Stimulated activated CD4-positive, alpha-beta T cell treated with anti-CD3 and anti-CD28 coated beads, Interleukin-1b, Interleukin-23, amount 100 ng/mL, for 24 hours (primary cell): ENCODE measurements at places on chromosomes 2 and 18.

GRCh38 chr2:200319548-200320337 lies 13.2 kb downstream of the SPATS2L start:
- no peak for DNase-seq

GRCh38 chr2:161796192-161796591 lies 172.0 kb downstream of the SLC4A10 start:
- DNase-seq = no peak

DNA sequence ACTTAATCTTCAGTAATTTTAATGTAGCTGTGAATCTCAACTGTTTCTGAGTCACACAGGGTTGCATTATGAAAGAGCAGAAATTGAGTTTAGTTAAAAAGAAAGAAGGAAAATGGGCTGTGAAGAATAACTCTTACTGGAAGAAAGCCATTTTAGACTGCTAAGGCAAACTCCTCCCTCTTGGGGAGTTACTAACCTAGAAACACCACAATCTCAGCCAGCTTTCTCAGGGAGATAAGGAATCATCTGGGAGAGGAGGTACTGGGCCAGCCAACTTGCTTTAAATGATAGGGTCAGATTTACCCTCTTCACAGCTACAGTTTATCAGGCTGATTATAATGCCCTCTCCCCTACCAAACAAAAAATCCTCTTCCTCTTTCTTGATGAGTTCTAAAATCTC lies 119.5 kb downstream of the CCDC148 start:
- DNase-seq = no peak

DNA sequence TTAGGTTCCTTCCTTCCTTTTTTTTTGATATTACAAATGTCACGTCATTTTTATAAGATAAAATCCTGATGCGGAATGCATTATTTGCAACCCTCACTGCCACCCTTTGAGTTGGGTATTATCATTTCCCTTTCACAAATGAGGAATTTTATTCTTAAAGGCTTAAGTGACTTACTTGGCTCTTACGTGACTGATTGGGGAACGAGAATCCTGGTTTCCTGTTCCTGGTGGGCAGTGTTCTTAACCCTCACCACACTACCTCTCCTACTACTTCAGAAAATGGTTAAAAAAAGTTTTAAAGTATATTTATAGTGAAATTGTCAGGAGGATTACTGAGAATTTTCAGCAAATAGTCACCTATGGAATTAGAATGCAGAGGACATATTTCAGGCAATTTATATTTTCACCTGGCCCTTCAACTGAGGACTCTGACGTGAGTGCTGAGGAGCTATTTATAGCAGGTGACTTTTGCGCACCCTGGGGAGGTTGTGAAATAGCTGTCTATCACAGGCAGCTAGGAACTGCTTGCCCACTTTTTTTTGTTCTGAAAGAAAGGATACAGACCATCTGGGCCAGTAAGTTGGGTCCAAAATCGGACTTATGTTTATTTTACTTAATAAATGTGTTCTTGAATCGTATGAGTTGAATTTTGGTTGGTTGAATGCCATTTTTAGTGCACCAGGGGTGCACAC lies 18.7 kb upstream of the RASGRP3 start:
- DNase-seq = no peak

DNA sequence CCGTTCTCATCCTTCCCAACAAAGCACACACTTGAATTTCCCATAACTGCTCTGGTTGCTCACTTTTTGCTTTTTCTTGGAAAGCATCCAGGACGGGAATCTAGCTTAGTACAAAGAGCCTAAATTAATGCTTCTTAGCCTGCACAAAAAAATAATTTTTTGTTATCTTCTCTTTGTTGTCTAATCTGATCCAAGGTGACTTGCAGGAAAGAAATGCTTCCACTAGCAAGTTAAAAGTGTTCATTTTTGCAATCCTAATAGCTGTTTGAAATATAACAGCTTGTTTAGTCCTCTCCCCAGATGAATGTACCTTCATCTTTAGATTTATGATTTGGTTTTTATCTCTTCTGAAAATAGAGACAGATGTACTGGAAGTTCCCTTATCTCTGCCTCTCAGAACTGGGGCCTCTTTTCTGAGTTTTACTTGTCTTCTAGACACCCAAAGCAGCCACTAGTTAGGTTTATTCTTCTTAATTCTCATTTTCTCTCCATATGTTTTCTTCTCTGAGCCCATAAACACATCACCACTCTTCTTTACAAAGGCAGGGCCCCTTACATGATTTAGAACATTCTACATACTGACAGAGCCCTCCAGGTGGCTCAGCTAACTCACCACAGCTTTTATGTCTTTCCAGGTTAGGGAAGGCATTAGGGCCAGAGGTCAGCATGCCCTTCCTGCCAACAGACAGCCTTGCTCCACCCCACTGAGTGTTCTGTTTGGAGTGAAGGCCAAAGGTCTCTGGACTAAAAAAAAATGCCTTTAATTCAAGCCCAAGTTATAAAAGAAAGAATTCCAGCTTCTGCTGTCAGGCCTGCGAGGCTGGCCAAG lies 74.7 kb upstream of the MAP4K3 start:
- no peak for DNase-seq

DNA sequence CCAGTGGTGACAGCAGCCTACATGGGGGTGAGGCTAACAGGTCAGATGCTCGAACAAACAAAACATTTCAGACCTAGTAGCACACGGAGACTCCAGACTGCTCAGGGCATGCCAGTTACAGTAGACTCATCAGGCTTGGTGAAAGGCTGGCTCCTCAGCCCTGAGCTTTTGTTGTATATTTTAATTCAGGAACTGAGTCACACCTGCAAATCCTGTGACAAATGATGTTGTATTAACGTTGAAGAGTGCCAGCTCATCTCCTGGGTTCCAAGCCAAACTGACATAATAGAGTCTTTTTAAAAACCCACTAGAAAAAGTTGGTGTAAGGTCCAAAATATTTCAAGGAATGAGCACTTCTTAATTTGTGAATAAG lies 65.3 kb downstream of the C1D start:
- DNase-seq = no peak

DNA sequence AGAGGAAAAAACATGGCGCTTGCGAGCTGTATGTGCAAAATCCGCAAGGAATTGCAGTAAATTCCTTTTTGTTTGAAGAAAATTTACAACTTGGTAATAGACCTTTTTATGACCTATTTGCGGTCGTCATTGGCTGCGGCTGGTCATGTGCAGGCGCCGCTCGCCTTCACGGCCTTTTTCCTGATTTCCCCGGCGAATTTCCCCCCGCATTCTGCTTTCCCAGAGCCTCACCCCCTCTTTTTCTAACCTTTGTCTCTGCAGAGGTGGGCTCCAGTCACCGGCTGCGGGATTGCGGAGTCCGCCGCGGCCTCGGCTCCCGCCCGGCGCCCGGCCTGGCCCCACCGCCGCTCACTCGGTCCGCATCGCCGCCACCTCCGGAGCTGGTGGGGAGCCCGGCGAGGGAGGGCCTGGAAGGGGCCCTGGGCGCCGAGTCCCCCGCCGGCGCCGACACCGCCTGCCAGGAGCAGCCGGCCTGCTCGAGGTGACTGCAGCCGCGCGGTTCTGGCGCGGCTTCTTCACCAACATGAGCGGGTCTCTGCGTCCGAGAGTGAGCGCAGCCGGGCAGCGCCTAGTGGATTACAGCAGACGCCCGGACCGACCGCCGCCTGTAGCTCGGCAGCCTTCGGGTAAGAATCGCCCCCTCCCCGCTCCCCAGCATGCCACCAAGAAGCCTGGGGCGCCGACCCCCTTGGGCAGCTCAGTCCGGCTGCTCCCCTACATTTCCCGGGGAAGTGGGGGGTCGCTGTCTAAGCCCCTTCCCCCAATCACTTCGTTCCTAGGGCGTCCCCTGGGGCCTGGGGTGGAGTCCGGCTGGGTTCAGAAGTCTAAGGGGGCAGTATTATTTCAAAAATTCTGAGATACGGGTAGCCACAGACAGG lies 7.1 kb downstream of the HOXD8 start:
- DNase-seq = no peak

DNA sequence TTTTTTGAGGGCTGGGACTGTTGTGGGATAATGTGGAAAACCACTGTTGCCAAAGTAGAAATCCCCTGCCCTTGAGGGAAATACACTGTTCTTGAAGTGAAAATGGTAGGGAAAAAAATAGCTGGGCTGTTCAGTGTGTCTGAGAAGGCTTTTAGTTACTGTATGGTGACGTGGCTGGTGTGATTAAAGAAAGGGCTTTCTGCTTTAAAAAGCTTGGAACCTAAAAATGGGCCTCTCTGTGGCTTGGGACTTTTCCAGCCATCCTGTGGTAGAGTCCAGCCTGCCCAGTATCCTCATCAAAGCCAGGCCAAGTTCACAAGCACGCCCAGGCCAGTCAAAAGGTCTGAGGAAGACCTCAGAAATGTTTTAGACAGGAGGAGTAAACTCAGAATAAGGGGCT lies 6.8 kb downstream of the MGAT5 start:
- no peak for DNase-seq
